ENCODE measurements at places on chromosomes 3 and 15.

GRCh38 chr3:34360713-34361112 is 562.3 kb downstream of the PDCD6IP start:
- no peak for DNase-seq

- DNase-seq, result no peak
These were observed 5.9 kb upstream of the ABHD10 start for GRCh38 chr3:111972891-111973290.

- DNase-seq, result no peak
These were observed 27.8 kb upstream of the RPL32 start for GRCh38 chr3:12869035-12869621.

- no peak for DNase-seq
These were observed 286.7 kb downstream of the DOCK3 start for GRCh38 chr3:50961386-50961785.

DNA sequence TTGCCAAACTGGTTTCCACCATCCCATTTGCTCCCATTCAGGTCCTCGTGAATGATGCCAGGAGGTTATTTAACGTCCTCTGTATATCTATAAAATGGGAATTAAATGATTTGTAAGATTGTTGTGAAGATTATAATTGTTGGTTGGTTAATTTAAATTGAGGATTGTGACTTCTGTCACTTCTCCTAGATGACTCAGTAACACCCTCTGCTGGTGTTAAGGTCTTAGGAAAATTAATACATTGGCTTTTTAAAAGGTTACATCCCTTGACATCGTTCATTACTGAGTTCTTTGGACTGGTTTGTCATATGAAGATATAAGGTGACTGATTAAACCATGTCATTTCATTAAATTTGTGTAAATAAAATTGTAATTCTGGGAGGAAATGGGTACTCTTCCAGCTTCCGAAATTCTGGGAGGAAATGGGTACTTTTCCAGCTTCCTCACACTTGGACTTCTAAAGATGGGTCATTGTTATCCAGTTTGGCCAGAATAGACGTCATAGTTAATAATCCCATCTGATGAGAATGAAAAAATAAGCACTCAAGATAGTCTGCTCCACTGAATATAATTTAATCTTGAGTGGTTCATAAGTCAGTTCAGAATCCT is 33.3 kb upstream of the PAQR5 start:
- no peak for DNase-seq

DNA sequence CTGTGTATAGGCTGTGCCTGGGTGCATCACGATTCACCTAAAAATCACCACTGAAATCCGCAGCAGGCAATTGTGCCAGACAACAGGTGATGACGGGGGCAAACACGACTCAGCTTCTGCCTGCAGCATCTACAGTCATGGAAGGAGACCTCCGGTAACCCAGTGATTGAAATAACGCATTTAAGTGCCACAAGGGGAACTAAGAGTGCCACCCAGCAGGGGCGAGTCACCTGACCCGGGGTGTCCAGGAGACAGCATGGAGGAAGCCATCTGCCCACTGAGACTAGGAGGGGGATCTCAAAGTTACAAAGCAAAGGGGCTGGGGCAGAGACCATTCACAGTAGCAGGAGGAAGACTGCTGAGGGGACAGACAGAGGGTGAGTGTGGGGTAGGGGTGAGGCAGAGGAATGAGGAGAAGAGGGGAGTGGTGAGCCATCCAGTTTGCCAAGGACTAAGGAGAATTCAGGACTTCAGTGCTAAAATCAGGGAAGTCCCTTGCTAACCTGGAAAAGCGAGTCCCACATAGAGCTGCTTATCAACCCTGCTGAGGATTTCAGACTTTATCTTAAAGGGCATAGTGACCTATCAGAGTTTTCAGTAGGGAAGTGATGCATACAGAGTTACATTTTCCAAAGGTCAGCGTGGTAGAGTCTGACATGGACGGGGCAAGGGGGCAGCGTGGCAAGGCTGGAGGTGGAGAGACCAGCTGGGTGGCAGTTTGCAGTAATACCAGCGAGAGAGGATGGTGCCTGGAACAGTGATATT is 256.7 kb upstream of the HES1 start:
- DNase-seq, result no peak

GRCh38 chr3:125512135-125512920 is 7.7 kb downstream of the SNX4 start:
- DNase-seq, result no peak

Measured in activated T-helper 2 cell treated with anti-CD3 and anti-CD28 coated beads, Interferon-gamma antibody, Interleukin-2, Interleukin-4, amounts not matched to agents 10 μg/mL and 5 μg/mL and 100 μg/mL, durations not matched to agents 14 hours and 24 hours and 36 hours (primary cell).